ENCODE measurements at places on chromosomes 13 and 19. TPM values are rescaled to one million over a fixed set of nuclear protein-coding genes. Genes with fewer than 3 reads are reported as not detected.

RASL11A gene
- 4.5 TPM for total RNA-seq

ZIC2 gene
- total RNA-seq, result 7.1 TPM

MPHOSPH8 gene
- total RNA-seq, result 12.5 TPM

GAS6 gene
- 9.3 TPM for total RNA-seq

ZSCAN1 gene
- total RNA-seq, result not detected

ZNF426 gene
- 0.88 TPM for total RNA-seq

LIPE gene
- total RNA-seq, result 2.9 TPM

ZNF135 gene
- not detected for total RNA-seq

SERPINE3 gene
- not detected for total RNA-seq

RNF225 gene
- total RNA-seq, result not detected

KLF16 gene
- total RNA-seq, result 24.8 TPM

SHISA7 gene
- total RNA-seq, result not detected

CTXN1 gene
- total RNA-seq, result 21.1 TPM

MCF2L gene
- 0.09 TPM for total RNA-seq

FBXL12 gene
- total RNA-seq, result 13.2 TPM

All from A549 treated with GW870086 at 1 μM for 4 hours (cell line).